ENCODE measurements at places on chromosomes 2 and 18.

DNA sequence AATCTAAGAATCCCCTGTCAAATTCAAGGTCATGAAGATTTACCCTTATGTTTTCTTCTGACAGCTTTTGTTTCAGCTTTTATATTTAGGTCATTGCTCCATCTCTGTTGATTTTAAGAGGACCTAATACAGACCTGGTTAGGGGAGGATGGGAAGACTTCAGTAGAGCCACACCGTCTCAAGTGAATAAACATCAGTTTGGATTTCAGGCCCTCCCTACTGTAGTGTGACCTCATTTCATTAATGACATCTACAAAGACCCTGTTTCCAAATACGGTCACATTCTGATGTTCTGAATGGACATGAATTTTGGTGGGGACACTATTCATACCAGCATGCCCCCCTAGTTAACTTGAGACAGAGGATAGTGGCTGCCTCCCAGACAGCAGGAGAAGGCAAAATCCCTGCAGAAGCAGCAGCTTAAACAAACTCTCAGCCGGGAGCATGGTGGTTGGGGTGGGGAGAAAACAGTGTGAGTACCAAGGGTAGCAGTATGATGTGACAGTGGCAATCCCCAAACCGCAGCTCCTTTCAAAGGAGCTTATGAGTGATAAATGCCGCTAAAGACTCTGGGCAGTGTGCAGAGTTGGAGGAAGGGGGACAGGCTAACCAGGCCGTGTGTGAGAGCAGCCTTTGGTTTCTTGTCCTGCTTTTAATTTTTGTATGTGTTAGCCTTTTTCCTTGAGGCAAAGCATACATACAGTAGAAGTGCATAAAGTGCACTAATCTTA is 65.9 kb upstream of the TNP1 start:
- DNase-seq, result peak; percentile 55

DNA sequence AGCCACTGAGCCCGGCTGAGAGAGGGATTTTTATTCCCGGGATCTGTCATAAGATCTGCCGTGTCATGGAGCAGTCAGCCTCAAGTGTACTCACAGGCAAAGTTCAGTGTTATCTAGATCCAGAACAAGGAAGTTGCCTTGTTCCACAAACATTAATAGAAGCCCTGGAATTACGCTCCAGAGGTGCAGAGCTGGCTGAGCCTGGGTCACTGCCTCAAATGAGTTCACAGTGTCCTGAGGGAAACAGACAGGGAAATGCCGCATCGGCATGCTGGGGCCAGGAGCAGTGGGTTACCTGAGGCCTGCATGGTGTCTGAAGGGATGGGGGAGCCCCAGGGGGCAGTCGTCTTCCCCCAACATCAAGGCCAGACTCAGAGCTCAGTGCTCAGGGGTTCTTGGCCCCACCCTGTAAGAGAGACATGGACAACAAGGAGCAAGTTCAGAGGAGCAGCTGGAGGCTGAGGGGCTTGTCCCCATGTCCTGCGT is 42.7 kb upstream of the ODC1 start:
- no peak for DNase-seq

- no peak for DNase-seq
Measured at GRCh38 chr18:73942081-73942625, 205.5 kb downstream of the FBXO15 start.

- DNase-seq, result no peak
Measured at GRCh38 chr18:40272630-40273231, 1682.3 kb upstream of the PIK3C3 start.

GRCh38 chr2:63651356-63651755 is 62.6 kb downstream of the MDH1 start:
- peak; percentile 63 for DNase-seq

DNA sequence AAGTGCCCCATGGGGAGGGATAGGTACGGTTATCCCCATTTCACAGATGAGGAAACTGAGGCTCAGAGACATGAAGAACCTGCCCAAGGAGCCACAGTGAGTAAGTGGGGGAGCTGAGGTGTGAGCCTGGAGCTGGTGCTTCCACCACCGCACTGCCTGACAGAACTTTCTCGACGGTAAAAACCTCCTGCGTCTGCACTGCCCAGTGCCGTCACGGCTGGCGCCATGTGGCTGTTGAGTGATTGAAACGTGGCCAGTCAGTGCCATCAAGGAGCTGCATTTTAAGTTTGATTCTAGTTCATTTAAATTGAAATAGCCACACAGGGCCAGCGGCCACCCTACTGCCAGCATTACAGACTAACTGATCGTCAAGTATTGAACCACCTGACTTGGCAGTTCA is 217.1 kb downstream of the AGAP1 start:
- no peak for DNase-seq

- DNase-seq, result peak; percentile 83
Measured at GRCh38 chr2:5285061-5285460, 407.1 kb upstream of the SOX11 start.

GRCh38 chr2:52934323-52934898 is 833.2 kb upstream of the CHAC2 start:
- DNase-seq, result no peak

DNA sequence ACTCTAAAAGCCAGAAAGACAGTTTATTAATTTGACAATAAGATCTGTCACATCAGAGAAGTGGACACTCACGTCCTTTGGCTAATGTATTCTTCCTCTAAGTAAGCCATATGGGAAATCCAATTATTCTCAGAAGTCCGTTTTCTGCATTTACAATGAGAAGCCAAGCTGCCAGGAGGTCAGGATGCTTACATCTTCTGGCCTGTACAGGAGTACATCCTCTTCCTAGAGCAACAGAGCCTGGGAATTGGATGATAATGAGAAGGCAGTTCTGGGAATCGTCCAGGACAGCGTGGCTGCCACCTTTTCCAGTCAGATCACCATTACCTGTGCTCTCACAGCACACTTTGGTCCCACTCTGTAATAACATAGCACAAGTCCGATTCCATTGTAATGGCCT is 5.2 kb downstream of the RAPGEF4 start:
- DNase-seq, result peak; percentile 72

Measured in NCI-H82 (cell line).